AG09319 (cell line): ENCODE measurements at places on chromosomes 4 and X.

GRCh38 chr4:184694412-184694956 lies 39.4 kb downstream of the CENPU start:
- DNase-seq: no peak

GRCh38 chrX:39476604-39477021 lies 621.1 kb downstream of the BCOR start:
- DNase-seq: no peak

DNA sequence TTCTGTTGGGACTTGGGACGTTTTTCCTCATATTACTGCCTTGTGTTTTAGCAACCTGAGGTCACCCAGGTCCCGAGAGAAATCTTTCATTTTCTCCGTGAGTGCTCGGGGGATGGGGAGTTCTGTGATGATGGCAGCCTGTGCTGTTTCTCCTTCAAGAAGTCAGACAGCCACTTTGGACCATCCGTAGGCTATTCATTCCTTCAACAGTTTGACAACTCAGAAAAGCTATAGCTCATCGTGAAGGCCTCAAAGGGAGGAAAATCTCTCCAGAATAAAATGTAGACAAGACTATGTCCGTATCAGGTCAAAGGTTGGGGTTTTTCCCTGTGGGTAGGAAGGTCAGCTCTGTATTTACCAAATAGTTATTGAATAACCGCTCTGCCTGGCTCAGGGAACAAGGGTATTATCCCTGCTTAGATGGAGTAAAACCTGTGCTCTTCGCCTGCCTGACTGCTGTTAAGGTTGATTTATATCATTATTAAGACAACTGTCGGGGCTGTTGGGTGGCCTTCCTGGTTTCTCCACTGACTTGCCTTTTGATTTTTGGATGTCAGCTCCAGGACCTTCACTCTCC lies 36.6 kb downstream of the FAM114A1 start:
- DNase-seq: no peak

GRCh38 chr4:82519072-82519471 lies 42.7 kb downstream of the TMEM150C start:
- no peak for DNase-seq

DNA sequence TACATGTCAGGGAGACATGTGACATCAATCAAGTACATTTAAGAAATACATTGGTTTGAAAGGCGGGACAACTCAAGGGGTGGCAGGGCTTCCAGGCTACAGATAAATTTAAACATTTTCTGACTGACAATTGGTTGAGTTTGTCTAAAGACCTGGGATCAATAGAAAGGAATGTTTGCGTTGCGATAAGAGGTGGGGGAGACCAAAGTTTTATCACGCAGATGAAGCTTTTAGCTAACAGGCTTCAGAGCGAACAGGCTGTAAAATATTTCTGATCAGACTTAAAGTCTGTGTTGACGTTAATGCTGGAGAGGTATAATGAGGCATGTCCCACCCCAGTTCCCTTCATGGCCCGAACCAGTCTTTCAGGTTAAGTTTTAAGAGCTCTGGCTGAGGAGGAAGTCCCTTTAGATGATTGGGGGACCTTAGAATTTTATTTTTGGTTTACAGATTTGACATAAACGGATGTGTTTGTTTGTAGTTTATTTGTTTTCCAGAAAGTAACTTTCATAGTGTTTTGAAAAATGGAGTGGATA lies 346.7 kb upstream of the RASGEF1B start:
- DNase-seq: no peak

- no peak for DNase-seq
Measured at GRCh38 chr4:32789026-32789608, 2068.9 kb downstream of the PCDH7 start.

DNA sequence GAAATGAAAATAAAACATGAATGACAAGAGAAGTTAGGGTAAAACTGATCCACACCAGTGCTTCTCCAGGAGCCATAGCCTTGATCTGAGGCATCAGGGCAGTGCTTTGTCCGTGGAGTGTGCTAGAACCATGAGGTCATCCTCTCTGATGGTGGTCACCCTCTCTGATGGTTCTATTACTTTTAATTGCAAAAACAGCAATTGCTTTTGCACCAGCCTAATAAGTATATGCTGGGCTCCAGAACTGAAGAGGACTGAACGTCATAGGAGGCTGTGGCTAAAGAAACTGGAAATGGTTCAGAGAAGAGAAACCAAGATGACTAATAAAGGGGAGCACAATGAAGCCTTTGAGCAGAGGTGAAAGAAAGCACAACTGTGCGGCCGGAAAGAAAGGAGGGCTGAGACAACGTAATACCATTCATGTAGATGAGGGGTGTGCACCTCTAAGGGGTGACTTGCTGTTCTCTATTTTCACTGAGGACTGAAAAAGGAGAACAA lies 17.0 kb upstream of the TMEM154 start:
- DNase-seq: no peak

GRCh38 chrX:41421071-41421729 lies 25.9 kb upstream of the NYX start:
- no peak for DNase-seq

DNA sequence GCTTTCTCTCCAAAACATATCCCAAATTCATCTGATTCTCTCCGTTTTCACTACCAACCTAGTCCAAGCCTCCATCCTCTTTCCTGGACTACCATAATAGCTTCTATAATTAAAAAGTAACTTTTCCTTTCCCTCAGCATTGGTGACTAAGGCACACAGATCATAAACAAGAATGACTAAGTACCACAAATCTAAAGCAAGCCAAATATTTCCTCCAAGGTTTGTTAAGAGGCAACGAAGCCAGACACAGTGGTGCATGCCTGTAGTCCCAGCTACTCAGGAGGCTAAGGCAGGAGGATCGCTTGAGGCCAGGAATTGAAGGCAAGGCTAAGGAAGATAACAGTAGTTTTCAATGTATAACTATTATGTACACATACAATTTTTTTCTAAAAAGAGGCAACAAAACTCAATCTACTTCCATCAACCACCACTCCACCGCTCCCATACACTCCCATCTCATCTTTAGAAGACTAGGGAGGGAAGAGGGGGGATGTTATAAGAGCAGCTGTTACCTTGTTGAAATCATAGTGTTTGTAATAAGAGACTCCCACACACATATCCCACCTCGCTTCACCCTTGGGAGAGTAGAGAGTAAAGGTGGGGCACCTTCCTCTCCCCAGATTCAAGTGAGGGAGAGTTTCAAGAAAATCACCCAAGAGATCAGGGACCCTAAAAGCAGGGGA lies 4.2 kb upstream of the JCHAIN start:
- no peak for DNase-seq

GRCh38 chrX:19599253-19599652 lies 83.9 kb upstream of the MAP3K15 start:
- no peak for DNase-seq

DNA sequence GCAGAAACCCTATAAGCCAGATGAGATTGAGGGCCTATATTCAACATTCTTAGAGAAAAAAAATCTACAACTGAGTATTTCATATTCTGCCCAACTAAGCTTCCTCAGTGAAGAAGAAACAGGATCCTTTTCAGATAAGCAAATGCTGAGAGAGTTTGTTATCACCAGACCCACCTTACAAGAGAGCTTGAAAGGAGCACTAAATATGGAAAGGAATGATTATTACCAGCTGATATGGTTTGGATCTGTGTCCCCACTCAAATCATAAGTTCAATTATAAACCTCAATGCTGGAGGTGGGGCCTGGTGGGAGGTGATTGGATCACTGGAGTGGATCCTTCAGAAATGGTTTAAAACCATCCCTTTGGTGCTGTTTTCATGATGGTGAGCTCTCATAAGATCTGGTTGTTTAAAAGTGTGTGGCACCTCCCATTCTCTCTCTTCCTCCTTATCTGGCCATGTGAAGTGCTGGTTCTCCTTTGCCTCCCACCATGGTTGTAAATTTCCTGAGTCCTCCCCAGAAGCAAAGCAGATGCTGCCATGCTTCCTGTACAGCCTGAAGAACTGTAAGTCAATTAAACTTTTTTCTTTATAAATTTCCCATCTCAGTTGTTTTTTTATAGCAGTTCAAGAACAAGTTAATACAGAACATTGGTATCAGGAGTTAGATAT lies 144.2 kb downstream of the MSN start:
- DNase-seq: no peak

DNA sequence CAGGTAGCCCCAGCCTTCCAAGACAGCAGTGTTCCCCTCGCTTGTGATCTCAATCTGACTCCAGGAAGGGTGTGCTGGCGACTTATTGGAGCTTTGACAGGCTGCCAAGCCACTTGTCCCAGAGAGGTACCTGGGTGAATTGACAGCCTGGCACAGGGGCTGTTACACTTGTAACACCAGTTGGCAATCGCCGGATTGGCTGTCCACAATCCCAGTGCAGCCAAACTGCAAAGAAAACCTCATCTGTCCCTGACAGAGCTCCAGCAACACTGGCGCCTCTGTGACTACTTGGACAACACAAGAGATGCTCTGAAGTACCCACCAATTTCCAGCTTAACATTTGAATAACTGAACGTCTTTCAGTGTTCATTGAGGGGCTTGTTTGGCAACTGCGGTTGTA lies 76.8 kb upstream of the PRPS1 start:
- DNase-seq: no peak

DNA sequence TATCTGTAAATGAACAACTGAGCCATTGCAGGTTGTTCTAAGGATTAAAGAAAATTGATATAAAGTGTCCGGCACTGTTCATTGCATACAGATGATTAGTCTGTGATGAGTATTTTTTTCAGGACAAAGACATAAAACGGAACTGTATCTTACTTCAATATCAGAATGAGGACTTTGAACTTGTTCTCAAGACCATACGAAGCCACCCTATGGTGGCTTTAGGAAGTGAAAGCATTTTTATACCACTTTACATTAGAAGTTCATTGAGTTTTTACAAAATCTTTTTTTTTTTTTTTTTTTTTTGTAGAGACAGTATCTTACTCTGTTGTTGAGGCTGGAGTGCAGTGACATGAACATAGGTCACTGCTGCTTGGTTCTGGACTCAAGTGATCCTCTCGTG lies 45.2 kb upstream of the TRIM2 start:
- no peak for DNase-seq

DNA sequence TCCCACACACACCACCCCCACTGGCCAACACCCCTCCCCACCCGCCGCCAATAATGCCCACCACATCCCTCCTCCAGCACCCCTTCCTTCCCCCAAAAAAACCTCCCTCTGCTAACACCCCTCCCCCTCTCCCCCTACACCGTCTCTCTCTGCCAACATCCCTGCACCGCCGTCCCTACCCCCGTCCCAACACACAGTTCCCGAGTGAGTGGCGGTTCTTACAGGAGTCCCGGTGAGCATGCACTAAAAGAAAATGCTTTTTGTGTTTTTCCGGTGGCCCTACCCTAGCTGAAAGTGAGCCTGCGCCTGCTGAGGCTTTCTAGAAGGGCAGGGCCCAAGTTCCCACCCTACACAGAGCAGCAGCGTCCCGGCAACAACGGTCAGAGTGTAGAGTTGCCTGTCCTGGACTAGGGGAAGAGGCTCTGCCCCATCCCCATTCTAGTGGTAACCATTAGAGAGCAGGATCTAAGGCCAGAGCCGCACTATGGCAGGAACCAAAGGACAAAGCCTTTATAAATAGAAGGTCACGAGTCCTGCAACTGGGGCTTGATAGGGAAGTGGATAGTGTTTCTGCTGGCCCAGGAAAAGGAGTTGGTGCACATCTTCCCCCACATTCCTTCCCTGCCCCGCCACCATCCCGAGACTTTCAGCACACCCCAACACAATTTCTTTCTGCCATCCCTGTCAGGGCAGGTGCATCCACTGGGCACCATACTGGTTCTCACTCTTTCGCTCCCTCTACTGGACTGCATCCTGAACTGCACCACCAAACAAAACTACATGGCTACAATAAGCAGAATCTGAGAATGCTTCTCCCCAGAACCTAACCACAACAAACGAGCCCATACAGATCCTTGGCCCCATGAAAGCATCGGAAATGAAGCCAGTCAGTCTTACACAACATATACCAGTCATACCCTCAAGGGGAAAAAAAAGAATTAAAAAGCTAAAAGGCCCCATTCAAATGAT lies 78.1 kb upstream of the PAGE3 start:
- no peak for DNase-seq

GRCh38 chr4:182280436-182281111 lies 37.4 kb downstream of the TENM3 start:
- no peak for DNase-seq

DNA sequence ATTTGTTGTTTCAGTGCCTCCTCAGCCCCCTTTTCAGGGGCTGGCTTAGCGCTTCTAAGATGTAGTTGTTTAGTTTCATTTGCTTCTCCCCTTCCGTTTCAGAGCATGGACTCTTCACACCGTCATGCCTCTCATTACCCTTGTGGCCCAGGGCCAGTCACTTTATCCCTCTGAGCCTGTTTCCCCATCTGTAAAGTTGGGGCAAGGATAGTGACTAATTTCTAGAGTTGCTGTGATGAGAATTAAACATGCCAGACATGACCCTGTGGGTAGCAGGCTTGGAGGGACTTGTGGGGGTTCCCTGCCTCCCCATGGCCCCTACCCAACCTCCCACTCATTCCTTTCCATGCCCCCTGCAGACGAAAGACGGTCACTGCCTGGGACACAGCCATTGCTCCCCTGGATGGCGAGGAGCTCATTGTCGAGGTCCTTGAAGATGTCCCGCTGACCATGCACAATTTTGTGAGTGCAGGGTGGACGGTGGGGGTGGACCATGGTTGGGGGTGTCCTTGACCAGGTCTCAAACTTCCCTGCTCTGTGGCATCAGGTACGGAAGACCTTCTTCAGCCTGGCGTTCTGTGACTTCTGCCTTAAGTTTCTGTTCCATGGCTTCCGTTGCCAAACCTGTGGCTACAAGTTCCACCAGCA lies 3.6 kb downstream of the ARAF start:
- no peak for DNase-seq

- DNase-seq: no peak
Measured at GRCh38 chrX:3690140-3690539, 23.3 kb downstream of the PRKX start.

GRCh38 chrX:136999024-136999423 lies 34.8 kb downstream of the GPR101 start:
- no peak for DNase-seq

GRCh38 chr4:20565075-20565721 lies 135.1 kb upstream of the PACRGL start:
- DNase-seq: no peak

DNA sequence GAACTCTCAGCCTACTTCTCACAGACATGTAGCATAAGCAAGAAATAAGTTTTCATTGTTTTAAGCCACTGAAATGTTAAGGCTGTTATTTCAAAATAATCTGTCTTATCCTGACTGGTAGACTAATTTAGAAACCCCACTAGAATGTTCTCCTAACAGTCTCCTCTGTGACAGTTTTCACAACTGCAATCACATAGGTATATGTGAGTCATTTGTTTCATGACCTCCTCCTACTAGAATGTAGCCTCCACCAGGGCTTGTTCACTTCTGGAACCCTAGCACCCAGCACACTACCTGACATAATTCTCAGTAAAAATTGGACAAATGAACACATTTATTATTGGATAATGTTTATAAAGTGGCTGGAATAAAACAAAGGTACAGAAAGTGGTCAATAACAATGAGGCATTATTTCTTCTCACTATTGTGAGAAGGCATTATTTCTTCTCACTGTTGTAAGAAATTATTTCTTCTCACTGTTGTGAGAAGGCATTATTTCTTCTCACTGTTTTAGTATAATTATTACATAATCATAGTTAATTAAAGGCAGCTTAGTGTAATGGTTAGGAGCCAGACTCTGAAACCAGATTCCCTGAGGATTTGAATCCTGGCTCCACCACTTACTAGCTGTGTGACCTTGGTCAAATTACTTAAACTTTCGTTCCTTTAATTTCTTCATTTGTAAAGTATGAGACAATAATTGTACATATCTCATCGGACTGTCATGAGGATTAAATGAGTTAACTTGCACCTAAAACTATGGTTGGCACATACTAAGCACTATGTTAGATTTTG lies 251.5 kb downstream of the RASL11B start:
- DNase-seq: no peak
